Stomach (tissue), 19 donors: ENCODE measurements at places on chromosomes 11 and 22. TPM values are rescaled to one million over a fixed set of nuclear protein-coding genes. Genes with fewer than 3 reads are reported as not detected.

The OR51L1 gene
- not detected for total RNA-seq

- no peaks in the 10 kb centered on the region for H3K4me1 ChIP-seq
- no peak for DNase-seq
- H3K27ac ChIP-seq: no peak overlapping the region
Measured at GRCh38 chr11:104618954-104619353, 279.3 kb downstream of the CASP12 start.

DNA sequence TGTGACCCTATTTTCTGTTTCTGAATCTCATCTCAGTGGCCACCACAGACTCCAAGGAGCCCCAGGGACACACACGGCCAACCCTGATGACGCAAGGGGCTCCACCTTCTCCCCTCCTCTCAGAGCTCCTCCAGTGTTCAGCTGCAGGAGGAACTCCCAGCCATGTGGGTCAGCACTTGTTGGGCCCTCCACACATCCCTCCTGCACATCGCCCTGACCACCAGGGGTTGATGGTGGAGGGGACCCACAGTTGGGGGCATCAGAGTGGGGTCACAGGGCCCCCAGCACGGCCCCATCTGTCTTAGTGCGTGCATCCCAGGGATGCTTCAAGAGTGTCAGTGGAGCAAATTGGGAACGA, 499.6 kb downstream of the BRD1 start:
- no peaks in the 10 kb centered on the region for H3K36me3 ChIP-seq
- no peaks in the 10 kb centered on the region for H3K4me1 ChIP-seq
- DNase-seq: no peak
- no peaks in the 10 kb centered on the region for H3K27me3 ChIP-seq

- no peaks in the 10 kb centered on the region for H3K27me3 ChIP-seq
- peaks cover 14% of the 10 kb centered on the region for H3K4me1 ChIP-seq
- H3K36me3 ChIP-seq: no peaks in the 10 kb centered on the region
- H3K27ac ChIP-seq: peak overlapping the region; percentile 84
- DNase-seq: no peak
Measured at GRCh38 chr22:35894464-35894878, 134.2 kb downstream of the RBFOX2 start.

The NRIP3 gene
- total RNA-seq: not detected

DNA sequence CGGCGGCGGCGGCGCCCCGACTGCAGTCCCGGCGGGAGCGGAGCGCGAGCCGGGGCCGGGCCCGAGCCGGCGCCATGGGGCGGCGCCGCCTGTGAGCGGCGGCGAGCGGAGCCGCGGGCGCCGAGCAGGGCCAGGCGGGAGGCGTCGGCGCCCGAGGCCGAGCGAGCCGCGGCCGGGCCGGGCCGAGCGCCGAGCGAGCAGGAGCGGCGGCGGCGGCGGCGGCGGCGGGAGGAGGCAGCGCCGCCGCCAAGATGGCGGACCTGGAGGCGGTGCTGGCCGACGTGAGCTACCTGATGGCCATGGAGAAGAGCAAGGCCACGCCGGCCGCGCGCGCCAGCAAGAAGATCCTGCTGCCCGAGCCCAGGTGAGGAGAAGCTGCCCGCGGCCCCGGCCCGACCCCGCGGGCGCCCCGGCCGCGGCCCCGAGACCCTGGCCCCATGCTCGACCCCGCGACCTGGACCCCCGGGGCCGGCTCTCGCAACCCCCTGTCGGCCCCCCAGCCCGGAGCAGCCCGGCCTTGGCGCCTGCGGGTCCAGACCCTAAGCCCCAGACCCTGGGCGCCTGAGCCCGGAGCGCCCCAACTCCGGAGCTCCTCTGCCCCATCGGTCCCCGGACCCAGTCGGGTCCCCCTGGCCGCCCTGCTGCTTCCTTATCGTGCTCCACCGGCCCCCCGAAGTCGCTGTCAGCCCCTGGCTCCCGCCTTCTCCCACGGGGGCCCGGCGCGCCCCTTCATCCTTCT, at the start of gene GRK2:
Gene GRK2 (plus strand): TSS at position 25 of the 739 bp plus-strand sequence. CDS start 227 bp downstream, at position 252.
- H3K4me3 ChIP-seq: peak within 1 kb of the TSS; percentile 96
- no peaks in the 10 kb centered on the region for H3K36me3 ChIP-seq

DNA sequence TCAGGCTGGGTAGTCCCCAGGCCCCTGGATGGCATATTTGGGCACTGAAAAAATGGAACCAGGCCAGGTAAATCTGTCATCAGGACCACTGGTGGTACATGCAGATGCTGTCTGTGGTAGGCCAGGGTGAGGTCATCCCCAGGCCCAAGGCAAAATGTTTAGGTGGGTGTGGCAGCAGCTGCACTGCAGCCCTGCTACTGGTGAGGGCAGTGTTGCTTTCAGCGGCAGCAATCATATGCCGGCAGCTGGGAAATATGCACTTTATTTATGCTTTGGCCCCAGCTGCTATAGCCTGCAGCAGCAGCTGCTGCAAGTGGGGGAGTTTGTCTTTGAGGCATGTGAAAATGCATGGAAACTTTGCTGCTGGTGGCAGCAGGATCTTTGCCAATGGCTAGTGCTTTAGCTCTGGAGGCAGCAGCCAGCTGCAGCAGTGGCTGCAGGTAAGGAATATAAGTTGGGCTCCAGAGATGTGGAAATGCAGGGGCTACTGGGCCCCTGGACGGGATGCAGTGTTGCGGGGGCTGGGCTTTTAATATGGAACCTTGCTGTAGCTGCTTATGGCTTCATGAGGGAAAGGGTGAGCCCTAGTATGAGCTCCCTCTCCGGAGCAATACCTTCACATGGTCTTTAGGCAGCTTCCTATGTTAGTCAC, 365.7 kb upstream of the CADM1 start:
- H3K4me1 ChIP-seq: no peaks in the 10 kb centered on the region
- peaks cover 14% of the 10 kb centered on the region for H3K27me3 ChIP-seq
- H3K36me3 ChIP-seq: no peaks in the 10 kb centered on the region
- H3K4me3 ChIP-seq: no peak overlapping the region
- H3K27ac ChIP-seq: no peak overlapping the region

GRCh38 chr11:69292221-69292648, 1.7 kb upstream of the MYEOV start:
- no peak overlapping the region for H3K27ac ChIP-seq
- H3K4me1 ChIP-seq: peaks cover 45% of the 10 kb centered on the region

GRCh38 chr22:38455530-38456271, 702 bp upstream of the KCNJ4 start:
- H3K4me1 ChIP-seq: peaks cover 19% of the 10 kb centered on the region
- no peaks in the 10 kb centered on the region for H3K36me3 ChIP-seq
- H3K4me3 ChIP-seq: peak overlapping the region; percentile 58
- DNase-seq: no peak
- H3K27me3 ChIP-seq: peaks cover 80% of the 10 kb centered on the region

GRCh38 chr11:83816572-83817187, 530.5 kb upstream of the CCDC90B start:
- no peaks in the 10 kb centered on the region for H3K27me3 ChIP-seq
- no peaks in the 10 kb centered on the region for H3K36me3 ChIP-seq
- peak; percentile 50 for DNase-seq
- H3K4me3 ChIP-seq: no peak overlapping the region
- H3K27ac ChIP-seq: no peak overlapping the region
- H3K4me1 ChIP-seq: no peaks in the 10 kb centered on the region

DNA sequence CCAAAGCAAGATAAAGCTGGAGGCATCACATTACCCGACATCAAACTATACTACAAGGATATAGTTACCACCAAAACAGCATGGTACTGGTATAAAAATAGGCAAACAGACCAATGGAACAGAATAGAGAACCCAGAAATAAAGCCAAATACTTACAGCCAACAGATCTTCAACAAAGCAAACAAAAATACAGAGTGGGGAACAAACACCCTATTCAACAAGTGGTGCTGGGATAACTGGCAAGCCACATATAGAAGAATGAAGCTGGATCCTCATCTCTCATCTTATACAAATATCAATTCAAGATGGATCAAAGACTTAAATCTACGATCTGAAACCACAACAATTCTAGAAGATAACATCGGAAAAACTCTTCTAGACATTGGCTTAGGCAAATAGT, 50.0 kb upstream of the CLTCL1 start:
- no peak overlapping the region for H3K27ac ChIP-seq
- no peaks in the 10 kb centered on the region for H3K27me3 ChIP-seq
- H3K4me1 ChIP-seq: no peaks in the 10 kb centered on the region
- H3K4me3 ChIP-seq: no peak overlapping the region
- peaks cover 84% of the 10 kb centered on the region for H3K36me3 ChIP-seq
- DNase-seq: no peak
